ENCODE measurements at places on chromosomes 1 and 21.

DNA sequence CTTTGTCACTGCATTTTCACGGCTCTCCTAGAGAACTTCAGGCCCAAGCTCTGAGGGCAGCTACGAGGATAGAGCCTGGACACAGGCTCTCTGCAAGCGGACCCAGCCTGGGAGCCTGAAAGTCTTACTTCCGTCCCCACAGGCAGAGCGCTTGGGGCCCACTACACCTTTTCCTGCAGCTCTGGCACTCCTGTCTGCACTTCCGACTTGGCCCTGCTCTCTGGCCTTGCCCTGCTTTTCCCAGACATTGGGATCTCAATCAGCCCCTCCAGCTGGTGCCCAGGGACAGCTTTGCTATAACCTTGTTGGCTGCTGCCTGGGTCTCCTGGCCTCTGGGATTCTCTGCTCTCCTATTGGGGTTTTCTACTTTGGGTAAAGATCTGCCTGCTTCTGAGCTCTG lies 27.6 kb downstream of the WNT4 start:
- DNase-seq = no peak

DNA sequence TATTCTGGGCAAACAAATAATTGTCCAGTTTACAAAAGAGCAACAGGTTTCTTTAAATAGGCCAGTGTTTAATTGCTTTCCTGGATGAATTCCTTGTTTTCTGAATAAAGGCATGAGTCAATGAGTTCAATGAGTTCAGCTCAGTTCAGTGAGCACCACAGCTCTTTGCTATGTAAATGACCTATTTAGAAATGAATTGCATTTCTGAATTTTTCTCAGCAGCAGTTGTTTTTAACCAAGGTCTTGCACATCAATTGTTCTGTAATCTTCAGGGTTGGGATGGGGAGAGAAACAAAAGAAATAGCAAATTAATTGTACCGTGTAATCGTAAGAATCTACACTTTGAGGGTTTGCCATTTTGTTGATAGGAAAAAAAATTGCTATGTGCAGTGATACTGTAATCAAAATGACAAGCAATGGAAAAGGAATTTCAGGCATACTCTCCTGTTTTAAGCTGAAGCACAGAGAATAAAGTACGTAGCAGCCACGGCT lies 45.7 kb downstream of the MIS18A start:
- DNase-seq = no peak

GRCh38 chr21:39087238-39088030 lies 95.8 kb downstream of the PSMG1 start:
- no peak for DNase-seq

GRCh38 chr1:230550428-230550827 lies 91.9 kb upstream of the COG2 start:
- DNase-seq = no peak

- no peak for DNase-seq
Observed at GRCh38 chr1:191125950-191126349, 648.3 kb upstream of the BRINP3 start.

- DNase-seq = no peak
Observed at GRCh38 chr1:231602673-231602984, 24.0 kb upstream of the DISC1 start.

DNA sequence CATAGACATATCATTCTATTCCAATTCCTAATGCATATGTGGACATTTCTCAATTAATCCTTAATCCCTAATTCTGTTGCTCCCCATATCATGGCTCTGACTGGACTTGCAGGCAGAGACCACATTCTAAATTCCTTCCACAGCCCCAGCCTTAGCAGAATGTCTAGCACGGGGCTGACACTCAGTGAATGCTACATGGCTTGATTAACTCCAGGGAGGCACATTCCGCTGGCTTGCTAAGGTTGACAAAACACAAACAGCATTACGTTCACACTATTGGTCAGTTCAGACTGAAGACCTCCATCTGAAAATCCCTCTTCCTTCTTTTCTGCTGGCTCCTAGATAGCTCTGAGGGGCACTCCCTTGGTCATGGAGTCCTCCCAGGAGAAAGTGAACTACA lies 119.4 kb downstream of the ASTN1 start:
- DNase-seq = no peak

DNA sequence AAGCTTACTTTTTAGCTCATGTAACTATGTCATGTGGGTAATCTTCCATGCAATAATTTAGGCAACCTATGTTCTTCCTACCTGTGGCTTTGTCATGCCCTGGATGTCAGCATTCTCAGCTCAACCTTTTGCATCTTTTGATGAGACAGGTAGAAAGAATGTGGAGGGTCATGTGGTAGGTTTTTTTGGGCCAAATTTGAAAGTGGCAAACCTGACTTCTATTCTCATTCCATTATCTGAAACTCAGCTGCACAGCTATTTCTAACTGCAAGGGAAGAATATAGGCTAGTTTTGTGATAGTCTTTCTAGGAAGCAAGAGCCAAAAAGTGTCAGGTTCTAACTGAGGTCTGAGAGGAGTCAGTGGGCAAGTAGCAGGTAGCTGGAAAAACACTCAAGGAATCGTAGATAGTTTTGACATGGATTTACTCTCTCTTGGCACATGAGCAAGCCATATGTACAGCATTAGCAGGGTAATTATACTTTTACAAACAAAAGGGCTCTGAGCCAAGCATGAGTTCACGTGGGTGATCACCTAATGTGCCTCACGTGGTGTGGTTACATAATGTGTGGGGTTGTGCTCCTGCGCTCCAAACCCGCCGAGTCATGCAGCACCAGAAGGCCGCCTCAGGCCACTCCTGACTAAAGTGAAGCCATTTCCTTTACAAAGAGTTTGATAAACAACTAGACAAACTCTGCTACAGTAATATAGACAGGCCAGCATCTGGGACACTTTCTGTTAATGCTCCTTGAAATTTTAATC lies 1013.8 kb downstream of the PLA2G4A start:
- no peak for DNase-seq

- no peak for DNase-seq
Observed at GRCh38 chr1:29406814-29407213, 170.5 kb downstream of the PTPRU start.

DNA sequence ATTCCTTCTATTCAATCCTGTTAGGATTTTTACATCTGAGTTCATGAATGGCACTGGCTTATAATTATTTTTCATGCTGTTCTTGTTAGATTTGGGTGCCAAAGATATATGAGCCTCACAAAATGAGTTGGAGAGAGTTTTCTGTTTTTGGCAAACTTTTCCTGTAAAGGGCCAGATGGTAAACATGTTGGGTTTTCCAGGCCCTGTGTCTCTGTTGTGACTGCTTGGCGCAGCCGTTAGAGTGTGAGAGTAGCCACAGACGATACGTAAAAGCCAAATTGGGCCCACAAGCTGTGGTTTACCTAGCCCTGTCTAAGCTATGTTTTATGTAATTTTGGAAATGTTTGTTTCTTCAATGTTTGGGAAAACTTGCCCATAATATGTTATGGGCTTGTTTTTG lies 15.6 kb upstream of the CA6 start:
- no peak for DNase-seq

DNA sequence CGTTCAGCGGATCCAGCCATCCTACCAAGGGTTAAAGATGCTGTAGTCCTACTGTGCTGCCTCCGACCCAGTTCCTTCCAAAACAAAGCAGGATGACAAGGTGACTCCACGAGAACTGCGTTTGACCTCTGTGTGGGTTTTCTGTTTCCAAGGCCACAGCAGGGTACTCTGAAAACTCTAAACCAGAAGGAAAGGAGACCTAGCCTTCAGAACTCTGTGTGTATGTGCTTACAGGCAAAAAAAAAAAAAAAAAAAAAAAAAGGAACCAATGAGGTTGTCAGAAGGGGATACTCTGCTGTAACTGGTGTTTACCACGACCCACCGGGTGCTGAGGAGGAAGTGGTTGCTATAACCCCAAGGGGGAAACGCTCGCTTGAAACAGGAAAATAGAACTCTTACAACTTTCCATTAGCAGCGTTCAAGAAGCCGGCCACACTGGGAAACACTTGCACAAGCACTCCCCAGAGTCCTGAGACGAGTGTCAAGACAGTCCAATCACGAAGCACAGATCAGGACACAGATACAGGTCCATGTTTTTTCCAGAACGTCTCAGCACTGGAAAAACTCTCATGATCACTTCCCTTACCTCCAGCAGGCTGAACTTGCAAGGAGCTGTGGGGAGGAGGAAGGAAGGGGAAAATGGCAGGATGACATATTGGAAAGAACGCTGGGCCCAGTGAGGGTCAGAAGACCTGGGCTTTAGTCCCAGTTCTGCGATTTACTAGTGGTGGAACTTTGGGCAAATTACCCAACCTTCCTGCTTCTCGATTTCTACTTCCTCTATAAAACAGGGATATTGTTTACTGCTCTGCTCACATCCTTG lies 64.0 kb downstream of the ITPKB start:
- no peak for DNase-seq

GRCh38 chr1:197519741-197520334 lies 251.8 kb downstream of the CRB1 start:
- DNase-seq = no peak

DNA sequence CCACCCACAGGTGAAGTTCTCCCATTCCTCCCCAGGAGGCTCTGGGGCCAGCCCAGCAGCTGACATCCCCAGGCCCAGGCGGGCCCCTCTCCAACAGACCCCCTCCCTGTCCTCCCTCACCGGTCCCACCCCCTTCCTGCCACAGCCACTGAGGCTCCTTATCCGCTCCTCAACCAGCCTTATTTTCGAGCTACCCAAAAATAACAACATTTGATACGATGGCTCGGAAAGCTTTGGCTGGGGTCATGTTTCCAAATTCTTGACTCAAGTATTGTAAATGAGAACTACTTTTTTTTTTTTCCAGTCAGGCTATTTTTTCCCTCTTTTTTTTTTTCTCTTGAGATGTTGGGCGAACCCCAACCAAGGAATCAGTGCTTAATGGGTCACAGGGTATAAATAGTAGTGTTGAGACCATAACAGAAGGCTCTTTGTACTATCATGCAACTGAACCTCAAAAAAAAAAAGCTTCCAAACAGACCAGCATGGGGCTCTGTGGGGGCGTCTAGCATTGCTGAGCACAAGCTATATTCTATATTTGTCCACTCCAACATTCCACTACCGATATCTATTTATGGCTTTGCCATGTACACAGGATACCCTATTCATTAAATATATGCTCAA lies 27.2 kb downstream of the IRF2BP2 start:
- DNase-seq = no peak

DNA sequence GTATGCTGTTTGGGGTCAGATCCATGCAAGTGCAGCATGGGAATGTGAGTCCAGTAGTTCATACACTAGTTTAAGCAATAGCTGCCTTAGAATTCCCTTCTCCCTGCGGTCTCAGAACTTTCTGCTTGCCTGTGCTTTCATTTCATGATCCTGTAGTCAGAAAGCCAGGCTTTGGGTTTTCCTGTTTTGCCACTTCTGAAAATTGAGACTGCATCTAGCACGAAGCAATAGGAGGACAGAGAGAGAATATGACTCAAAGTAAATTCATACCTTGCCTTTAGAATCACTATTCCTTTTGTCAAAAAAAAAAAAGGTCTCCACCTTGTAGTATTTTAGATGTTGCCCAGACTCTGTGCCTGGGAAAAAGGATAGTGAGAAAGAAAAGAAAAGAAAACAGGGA lies 161.2 kb upstream of the SNX7 start:
- DNase-seq = no peak

DNA sequence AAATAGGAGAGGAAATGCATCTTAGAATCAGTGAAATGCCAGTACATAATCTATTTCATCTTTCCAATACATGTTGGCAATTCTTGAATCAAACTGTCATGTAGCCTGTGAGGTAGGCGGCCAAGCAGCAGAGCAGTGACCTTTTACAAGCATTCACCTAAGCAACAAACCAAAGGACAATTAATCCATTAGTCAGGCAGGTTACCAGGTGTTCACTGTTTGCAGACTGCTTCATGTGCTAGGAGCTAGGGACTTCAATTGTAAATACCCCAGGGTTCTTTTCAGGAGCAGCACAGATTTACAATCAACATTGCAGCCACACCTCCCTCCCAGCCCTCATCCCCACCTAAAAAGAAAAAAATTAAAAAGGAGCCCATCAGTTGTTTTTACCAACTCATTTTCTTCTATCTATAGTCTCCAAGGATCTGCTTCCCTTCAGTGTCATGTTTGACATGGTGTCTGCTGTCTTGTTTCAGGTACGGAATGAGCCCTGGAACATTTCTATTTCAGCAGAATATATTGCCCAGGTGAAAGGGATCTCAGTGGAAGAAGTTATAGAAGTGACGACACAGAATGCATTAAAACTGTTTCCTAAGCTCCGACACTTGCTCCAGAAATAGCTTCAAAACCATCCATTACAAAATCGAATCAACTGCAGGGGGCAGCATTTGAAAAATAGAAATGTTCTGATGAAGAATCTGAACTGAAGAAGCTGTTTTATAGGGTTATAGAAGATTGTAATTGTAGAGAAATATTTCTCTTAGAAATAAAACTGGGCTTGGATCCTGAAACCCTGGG lies 23.0 kb downstream of the TATDN3 start:
- no peak for DNase-seq

GRCh38 chr1:115865704-115866380 lies 24.9 kb upstream of the NHLH2 start:
- no peak for DNase-seq

DNA sequence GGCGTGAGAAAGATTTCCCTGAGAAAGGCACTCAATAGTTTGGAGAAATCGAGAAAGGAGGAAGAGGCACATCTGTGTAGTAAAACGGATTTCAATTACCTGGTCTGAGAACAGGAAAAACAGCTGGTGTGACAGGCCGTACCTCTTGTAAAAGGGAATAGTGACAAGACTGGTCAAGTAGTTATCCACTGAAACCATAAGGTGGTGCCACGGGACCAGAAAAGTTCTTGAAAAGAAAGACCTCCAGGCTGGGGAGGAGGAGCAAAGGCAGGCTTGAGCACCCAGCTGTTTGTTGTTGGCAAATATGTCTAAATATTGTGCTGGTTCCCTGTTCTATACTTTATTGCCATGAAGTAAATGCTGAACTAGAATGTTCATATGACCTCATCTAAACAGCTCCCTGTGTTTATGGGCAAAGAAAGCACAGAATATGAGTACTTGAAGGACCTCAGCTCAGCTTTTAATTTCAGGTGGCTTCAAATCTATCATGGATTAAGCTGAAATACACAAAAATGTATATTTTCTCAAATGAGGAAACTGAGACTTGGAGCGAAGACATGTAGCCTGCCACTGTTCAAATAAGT lies 4.0 kb downstream of the HAO2 start:
- peak; percentile 51 for DNase-seq

- DNase-seq = no peak
Observed at GRCh38 chr1:897226-897625, 26.5 kb upstream of the SAMD11 start.

DNA sequence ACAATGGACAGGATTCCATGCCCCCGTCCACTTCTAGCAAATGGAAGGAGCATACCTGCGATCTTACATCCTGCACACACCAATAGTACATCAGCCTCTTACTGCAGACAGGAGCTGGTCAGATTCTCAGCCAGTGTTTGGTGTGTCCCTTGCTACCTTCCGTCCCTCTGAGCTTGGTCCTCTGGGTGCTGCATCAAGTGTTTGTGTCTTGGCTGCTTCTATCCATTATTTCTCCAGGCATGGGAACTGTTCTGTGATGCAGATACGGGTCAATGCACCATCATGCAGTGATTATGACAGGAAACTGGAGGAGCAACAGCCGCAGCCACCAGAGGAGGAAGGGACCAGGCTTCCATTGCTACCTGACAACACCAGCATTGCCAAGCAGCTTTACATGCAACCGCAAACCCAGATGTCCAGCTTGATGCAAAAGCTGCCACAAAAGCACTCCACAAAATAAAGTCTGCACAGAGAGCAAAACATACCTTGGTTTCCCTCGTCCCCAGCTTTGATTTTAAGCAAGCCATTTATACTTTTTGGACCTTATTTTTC lies 21.9 kb upstream of the OVAAL start:
- no peak for DNase-seq
